ENCODE measurements at places on chromosomes 13 and 19. TPM values are rescaled to one million over a fixed set of nuclear protein-coding genes. Genes with fewer than 3 reads are reported as not detected.
A peak's percentile ranks its signal among the peaks of the same experiment; 100 is the strongest.

The CABP5 gene
- total RNA-seq: not detected

The PLA2G4C gene
- total RNA-seq: 1.6 TPM

The KLHL1 gene
- not detected for total RNA-seq

The PAK4 gene
- 13.0 TPM for total RNA-seq

The PTGIR gene
- 1.7 TPM for total RNA-seq

The SACS gene
- total RNA-seq: 73.0 TPM

The CAMSAP3 gene
- total RNA-seq: not detected

The RDH8 gene
- not detected for total RNA-seq

The SELENOV gene
- not detected for total RNA-seq

The ZNF780A gene
- 10.8 TPM for total RNA-seq

The CGB8 gene
- total RNA-seq: 11.3 TPM

The SULT2A1 gene
- not detected for total RNA-seq

The CYP2A7 gene
- total RNA-seq: not detected

GRCh38 chr13:102933122-102933521, 87.3 kb downstream of the ERCC5 start:
- no peak for DNase-seq

DNA sequence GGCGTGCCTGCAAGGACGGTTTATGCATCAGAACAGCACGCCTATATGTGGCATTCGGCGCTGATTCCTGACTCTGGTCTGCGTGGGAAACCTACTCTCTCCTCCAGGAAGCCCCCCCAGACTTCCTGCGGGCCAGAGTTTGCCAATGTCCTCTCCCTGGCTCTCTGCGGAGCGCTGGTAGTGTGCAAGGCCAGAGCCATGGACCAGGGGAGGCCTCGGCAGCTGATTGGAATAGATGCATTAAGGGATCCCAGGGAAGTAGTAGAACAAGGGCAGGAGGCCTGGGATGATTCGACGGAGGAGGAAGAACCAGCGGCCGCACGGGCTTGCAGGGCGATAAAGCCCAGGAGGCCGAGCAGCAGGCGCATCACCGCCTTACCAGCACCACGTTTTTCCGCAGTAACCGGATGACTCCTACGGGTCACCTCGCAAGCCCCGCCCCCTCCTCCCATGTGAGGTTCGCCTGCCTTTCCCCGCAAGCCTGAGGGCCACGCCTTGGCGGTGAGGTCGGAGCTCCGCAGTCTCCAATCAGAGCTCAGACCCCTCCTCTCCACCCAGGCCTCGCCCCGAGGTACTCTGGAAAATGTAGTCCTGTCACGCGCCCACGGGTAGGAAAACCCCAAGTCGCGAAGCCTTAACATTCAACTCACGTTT, 5.0 kb downstream of the CLEC11A start:
- no peak for DNase-seq

- DNase-seq: no peak
Observed at GRCh38 chr19:30390356-30390988, 18.3 kb downstream of the ZNF536 start.

GRCh38 chr13:72286421-72286820, 419.4 kb upstream of the DACH1 start:
- no peak for DNase-seq

DNA sequence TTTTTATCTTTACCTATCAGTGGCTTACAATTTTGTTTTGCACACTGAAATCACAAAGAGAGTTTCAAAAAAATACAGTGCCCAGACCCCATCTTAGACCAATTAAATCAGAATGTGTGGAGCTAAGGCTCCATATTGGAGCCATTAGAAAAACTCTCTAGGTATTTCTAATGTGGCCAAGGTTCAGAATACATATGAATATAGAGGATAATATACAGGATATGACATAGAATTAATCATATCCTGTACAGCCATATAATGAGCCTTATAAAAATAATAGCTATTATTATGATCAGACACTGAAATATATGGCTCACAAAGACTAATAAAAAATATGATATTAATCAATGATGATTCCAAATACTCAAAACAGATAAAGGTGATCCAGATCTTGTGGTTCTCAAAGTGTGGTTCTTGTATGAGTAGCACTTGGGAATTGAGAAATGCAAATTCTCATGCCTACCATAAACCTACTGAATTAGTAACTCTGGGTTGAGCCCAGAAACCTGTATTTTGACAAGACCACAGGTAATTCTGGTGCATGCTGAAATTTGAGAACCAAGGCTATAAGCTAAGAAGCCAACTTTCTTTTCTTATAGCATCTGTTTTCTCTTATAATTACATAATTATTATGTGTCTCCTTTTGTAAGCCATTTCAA, 408.0 kb downstream of the DIAPH3 start:
- peak; percentile 32 for DNase-seq

DNA sequence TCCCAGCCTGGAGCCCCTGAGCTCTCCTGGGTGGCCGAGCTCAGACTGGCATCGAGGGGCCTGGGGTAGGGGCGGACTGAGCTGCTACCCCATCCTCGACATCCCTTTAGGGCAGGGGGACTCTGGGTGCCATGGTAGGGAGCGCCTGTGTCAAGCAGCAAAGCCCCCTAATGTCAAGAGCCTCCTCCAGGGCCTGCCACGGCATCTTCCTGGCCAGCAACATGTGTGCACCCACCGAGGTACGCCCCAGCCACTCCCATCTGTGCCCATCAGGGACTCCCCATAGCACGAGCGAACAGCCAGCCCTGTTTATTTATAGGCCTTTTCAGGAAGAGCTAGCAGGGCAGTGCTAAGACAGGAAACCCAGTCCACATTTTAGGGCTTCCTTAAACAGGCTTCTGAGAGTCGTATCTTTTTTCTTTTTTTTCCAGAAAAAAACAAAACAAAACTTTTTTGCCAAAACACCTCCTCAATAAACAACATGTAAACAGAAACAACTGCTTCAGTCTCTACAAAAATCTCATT, 14.3 kb downstream of the LRP3 start:
- no peak for DNase-seq

GRCh38 chr13:46379611-46380010, 7.4 kb downstream of the RUBCNL start:
- DNase-seq: no peak

DNA sequence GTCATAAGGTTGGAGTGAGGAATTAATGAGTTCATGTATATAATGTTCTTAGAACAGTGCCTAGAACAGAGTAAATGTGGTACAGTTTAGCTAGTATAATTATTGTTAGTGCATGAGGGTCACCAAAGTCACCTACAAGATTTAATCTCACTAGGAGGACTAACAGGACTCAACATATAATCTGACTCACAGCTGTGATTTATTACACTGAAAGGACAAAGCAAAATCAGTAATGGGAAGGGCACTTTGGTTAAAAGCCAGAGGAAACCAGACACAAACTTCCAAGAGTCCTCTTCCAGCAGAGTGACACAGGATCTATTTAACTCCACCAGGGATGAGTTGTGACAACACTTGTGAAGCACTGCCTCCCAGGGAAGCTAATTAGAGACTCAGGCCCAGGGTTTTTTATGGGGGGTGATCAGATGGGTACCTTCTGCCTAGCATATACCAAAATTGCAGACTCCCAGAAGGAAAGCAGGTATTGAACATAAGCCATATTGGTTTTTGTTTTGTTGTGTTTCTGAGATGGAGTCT, 341.2 kb upstream of the DACH1 start:
- DNase-seq: peak; percentile 6

DNA sequence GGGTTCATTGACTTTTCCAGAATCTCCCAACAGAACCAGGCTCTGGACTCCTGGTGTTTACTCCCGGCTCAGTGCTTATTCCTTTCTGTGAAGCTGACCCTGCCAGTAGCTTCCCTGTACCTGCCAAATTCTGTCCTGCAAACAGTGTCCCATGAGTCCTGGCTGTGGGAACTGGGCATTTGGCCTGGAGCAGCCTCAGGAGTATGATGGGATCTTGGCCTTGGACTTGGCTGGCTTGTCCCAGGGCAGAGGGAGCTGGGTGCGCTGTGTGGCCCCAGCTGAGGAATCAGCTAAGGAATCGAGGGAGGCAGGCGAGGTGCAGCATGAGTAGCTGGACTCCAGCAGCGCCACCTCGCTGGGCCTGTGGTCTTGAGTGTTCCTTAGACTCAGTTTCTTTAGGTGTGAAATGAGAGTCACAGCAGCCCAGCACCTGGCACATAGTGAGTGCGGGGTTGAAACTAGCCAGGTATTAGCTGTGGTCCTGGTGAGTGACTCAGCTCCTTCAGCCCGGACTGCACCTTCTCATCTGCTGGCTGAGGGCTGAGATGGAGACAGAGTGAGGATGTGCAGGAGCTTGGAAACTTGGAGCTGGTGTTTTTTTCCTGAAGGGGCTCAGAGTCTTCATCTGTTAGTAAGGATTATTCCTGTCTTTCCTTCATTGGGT, 10.4 kb downstream of the CLASRP start:
- no peak for DNase-seq

DNA sequence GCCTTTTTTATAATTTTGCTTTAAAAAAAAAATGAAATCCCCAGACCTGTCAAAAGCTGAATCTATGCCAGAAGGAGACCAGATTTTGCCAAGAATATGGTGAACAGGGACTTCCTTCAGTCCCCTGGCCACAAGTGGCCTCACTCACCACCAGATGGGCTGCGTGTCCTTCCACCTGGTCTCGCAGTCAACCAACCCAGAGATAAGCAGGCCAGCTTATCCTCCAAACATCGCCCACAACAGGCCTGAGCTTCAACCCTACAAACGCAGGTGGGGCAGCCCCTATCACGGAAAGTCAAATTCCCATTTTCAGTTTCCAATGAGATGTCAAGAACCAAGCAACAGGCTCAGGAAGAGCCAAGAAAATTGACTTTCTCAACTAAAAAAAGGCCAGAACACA, 30.5 kb downstream of the STK24 start:
- DNase-seq: no peak

- DNase-seq: no peak
Observed at GRCh38 chr19:30630289-30631032, 258.3 kb downstream of the ZNF536 start.

DNA sequence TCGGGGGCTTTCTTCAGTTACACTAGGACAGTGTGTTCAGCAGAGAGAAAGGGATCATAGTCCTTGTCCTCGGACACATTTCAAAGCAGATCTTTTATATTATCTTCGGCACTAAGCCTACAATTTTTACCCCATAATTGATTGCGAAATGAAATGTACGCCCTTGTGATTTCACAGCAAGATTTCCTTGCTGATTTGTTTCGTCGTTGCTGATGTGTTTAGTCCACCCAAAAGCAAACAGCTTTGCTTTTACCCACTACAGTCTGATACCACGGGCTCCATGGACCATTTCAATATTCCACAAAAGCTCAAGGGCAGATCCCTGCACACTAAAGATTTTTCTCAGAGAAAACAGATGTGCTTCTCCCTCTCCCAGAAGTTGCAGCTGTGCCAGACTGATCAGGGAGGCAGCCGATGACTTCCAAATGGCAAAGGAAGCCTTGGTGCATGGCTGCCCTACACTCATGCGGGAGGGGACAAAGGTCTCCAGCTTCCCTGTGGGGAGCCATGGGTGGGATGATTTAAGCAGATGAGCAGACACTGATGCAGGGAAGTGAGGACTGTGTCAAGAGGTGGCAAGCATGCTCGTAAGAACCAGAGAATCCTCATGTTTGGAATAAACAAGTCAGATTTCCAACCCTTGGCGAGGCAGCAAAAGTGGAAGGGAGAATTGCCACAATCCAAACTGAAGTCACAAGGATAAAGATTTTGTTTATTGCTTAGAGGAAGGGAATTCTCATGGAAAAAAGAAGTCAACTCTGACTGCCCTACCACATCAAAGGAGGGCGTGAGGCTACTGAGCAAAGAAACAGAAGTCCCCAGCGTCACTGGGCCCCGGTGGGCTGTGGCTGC, 81.1 kb downstream of the STK24 start:
- DNase-seq: no peak

GRCh38 chr19:57016076-57016475, 103.7 kb upstream of the USP29 start:
- DNase-seq: no peak

- no peak for DNase-seq
Observed at GRCh38 chr19:3712663-3713611, 4.8 kb downstream of the TJP3 start.
